ENCODE measurements at places on chromosomes 1 and 21. TPM values are rescaled to one million over a fixed set of nuclear protein-coding genes. Genes with fewer than 3 reads are reported as not detected.

The PROK1 gene
- not detected for polyA plus RNA-seq

- no peak for DNase-seq
Measured at GRCh38 chr1:94329986-94330385, 88.2 kb upstream of the ABCD3 start.

The KRTAP22-1 gene
- not detected for polyA plus RNA-seq

GRCh38 chr1:246152986-246153431 lies 354.1 kb downstream of the SMYD3 start:
- no peak for DNase-seq

- no peak for DNase-seq
Measured at GRCh38 chr21:17370263-17370662, 142.6 kb upstream of the CXADR start.

The SH2D2A gene
- polyA plus RNA-seq, result 31.5 TPM

The AKR7A3 gene
- polyA plus RNA-seq, result not detected

GRCh38 chr1:20078171-20078651 lies 8.2 kb downstream of the PLA2G5 start:
- no peak for DNase-seq

The TRABD2B gene
- not detected for polyA plus RNA-seq

- no peak for DNase-seq
Measured at GRCh38 chr1:157384258-157384657, 168.1 kb downstream of the FCRL5 start.

The DCAF8 gene
- 49.5 TPM for polyA plus RNA-seq

Measured in naive thymus-derived CD8-positive, alpha-beta T cell (primary cell).